ENCODE measurements at places on chromosomes 6 and 20.

DNA sequence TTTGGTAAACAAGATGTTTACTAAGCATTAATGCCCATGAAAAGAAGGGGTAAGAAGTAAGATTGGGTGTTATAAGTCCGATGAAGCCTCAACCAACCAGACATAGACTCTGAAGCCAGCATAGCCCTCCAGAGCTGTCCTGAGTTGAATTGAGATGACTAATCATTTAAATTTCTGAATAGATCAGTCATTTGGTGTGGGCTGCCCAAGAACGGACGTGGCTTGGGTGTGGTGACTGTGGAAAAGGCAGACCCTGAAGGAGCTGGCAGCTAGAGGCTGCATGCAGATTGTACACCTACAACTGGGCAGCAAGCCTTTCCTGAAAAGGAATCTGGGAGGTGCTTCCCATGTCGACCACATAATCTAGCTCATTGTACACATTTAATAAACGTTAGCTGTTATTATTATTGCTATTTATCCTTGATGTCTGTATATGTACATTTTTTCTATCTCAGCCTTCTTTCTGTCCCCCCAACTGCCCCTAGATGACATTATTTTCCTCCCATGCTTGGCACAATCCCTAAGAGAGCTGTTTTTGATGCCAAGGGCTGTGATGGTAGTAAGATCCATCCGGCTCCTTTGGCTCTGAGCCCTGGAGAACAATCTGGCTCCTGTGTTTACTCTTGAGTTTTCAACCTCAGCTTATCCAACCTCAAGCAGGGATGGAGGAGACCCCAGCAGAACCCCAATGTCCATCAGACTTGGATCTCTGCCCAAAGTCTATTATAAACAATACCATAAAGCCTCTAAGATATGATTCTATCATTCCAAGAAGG, 57.6 kb upstream of the JAG1 start:
- DNase-seq: no peak

DNA sequence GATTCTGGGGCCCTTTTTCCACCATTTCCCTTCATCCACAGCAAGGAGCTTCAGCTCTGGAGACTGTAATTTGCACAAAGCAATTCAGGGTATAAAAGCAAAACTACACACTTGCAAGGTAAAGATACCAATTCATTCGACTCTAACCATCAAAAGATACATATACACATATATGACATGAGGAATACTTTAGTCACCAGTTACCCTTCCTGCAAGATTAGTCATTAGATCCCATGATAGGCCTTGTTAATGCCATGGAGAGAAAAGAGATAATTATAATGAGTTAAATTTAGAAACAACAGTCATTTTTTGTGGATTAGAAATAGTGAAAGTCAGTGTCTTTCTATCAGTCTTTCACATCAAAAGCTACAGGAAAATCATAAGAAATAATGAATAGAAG, 204.2 kb downstream of the KCNQ5 start:
- DNase-seq: no peak

- peak; percentile 23 for DNase-seq
Observed at GRCh38 chr6:85923013-85923430, 280.3 kb upstream of the SYNCRIP start.

- DNase-seq: no peak
Observed at GRCh38 chr6:32126880-32127279, 1.2 kb downstream of the ATF6B start.

- peak; percentile 69 for DNase-seq
Observed at GRCh38 chr6:1554476-1555310, 55.0 kb upstream of the FOXC1 start.

DNA sequence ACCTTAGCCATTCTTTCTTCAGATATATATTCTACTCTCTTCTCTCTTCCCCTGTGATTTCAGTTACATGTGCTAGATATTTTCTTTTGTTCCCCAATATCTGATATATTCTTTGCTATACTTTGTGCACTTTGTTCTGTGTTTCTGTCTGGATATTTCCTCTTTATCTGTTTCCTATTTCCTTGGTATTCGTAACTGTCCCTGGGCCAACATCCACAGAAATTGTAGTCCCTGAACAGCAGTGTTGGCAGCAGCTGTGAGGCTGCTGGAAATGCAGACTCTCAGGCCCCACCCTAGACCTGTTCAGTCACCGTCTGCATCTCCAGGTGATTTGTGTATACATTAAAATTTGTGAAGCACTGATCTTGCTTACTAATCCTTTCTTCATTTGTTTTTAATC, 522.9 kb upstream of the SOX4 start:
- DNase-seq: no peak

GRCh38 chr20:56449459-56449858, 19.0 kb upstream of the RTF2 start:
- no peak for DNase-seq

DNA sequence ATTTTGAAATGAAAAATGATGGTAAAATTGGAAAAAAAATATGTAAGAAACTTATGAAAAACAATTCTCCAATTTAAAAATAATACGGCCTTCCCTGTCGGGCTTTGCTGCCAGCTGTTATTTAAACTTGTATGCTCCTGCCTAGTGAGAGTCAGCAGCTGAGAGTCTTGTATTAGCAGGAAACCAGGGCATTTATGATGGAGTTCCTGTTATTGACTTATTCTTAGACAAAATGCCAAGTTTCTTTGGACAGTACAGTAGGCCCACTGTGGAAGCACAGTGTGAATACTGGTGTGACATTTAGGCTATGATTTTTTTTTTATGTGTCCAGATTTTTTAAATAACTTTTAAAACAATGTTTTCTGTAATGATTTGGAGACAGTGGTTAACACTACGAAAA, 42.1 kb downstream of the GMDS start:
- DNase-seq: no peak

DNA sequence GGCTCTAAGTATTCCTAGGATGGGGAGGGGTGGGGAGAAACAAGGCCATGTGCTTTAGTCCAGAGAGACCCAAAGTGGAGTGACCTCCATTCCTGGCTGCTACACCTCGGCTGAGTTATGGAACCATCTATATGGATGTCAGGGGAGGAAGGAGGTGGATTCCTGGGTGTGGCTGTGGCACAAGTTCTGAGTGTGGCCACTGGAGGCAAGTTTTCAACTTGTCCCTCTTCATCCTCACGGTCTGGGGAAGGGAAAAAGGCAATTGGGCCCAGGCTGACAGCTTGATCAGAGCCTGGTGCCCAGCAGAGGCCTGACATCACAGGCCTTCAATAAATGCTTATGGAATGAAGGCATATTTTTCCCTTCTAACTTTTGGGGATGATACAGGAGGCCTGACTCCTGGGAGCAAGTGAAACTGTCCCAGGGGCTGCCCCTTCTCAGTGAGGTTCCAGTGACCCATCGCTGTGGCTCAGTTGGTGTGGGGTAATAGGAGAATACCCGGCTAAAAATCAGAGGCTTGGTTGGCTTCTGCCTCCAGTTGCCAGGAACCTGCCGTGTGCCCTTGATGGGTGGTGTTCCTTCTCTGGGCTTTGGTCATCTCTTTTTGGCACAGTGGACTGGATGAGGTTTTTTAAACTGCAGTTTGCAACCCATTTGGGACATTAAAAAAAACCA, 1.8 kb upstream of the ITPR3 start:
- no peak for DNase-seq

DNA sequence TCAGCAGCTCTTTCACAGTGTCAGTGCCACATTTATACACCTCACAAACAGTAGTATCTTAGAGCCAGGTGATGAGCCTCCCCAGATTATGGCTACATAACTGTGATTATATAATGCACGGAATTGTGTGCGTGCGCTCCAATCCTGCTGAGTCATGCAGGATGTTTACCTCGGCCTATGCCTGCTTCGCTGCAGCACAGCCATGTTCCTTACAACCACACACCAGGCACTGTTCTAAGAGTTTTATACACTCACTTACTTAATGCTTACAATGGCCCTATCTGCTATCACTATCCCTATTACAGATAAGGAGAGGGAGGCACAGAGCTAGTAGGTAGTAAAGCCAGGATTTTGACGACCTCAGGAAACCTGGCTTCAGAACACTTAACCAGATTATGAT, 7.3 kb downstream of the ZKSCAN3 start:
- DNase-seq: no peak

GRCh38 chr6:111122458-111123286, 35.4 kb downstream of the SLC16A10 start:
- DNase-seq: no peak

DNA sequence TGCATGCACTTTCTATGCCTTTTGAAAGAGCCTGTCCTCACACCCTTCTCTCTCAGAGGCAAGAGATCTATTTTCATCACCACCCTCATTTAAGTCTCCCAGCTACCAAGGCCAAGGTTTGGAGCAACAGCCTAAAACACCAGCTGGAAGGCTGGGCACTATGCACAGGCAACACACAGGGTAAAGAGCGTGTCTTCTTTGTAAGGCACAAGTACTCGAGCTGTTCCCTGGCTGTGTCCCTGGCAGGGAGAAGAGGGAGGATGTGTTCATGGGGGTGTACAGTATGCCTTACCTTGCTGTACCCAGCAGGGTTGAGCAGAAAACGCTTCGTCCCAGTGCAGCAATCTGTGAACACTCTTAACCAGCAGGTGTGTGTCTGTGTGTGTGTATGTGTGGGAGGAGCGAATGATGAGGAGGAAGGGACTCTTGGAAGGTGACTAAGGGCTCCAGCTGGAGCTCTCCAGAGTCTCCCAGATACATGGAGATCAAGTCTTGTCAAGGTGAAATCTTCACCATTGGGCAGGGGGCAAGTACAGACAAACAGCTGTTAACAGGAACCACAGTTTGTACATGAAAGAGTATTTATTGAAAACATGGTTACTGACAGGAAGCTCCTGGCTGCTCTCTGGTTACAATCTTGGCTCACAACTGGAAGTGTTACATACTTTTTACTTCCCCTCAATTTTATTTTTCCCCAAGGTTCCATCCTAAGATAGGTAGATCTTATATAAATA, 40.8 kb downstream of the ELMO2 start:
- no peak for DNase-seq

- no peak for DNase-seq
Observed at GRCh38 chr6:124879992-124880355, 82.3 kb upstream of the RNF217 start.

DNA sequence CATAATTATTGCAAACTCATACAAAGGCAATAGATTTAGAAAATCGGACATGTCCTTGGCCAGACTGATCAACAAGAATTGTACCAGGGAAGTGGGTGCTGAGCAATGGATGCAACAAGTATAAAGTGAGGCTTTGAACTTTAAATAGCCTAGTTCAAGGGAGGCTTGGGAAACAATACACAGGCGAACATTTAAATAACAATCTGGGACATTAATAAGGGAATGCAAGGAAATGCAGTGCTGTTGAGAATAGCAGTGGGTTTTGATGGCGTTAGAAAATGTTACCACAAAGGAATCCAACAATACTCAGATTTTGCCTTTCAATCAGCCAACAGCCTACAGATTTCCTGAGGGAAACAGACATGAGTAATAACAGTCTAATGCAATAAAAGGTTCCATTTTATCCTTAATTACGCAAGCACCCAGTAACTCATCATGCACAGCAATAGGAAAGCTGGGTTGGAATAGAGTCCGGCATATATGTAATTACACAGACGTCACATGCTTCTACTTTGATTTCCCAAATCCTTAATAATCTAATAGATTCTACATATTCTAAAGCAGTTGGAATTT, 134.6 kb downstream of the PHACTR1 start:
- no peak for DNase-seq

GRCh38 chr6:39140556-39141167, 25.7 kb upstream of the SAYSD1 start:
- DNase-seq: no peak

- DNase-seq: no peak
Observed at GRCh38 chr6:85096976-85097375, 332.6 kb upstream of the TBX18 start.

GRCh38 chr6:71929047-71929446, 42.7 kb downstream of the RIMS1 start:
- DNase-seq: no peak

- peak; percentile 69 for DNase-seq
Observed at GRCh38 chr6:41682056-41682477, 43.8 kb downstream of the MDFI start.

DNA sequence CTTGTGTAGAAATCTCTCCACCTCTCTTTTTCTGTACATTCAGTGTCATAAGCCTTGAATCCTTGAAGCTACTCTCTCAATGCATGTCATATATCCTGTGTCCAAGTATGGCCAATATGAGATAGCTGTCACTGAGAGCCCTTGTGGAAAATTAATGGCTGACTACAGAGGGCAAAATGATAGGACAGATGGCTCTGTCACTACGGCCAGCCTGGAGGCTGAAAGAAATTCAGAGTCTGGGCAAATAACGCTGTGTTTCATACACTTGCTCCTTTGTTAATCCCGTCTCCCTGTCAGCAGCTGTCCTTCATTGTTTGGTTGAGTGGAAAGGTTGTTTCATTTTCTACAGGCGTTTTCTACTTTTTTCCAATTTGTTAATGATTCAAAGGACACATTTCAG, 70.4 kb upstream of the VGLL2 start:
- no peak for DNase-seq

- DNase-seq: no peak
Observed at GRCh38 chr6:45075246-45075645, 252.9 kb upstream of the RUNX2 start.

DNA sequence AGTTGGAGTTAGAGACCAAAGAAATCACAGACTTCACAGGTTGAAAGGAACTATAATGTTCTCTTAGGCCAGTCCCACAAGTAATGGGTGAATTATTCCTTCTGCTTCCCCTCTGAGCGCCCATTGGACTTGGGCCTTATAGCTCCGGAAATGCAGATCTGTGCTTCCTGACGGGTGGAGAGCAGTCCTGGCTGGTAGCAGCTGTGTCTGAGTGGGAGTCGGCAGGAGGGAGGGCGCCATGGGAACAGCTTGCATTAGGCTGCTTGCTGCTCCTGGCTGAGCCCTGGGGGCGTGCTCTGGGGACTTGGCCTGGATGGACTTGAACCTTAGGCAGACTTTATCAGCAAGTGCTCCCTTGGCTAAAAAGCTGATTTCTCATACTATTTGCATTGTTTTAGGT, 18.4 kb upstream of the NUP153 start:
- DNase-seq: no peak

GRCh38 chr20:36377348-36378326, 71.5 kb downstream of the DLGAP4 start:
- DNase-seq: no peak

DNA sequence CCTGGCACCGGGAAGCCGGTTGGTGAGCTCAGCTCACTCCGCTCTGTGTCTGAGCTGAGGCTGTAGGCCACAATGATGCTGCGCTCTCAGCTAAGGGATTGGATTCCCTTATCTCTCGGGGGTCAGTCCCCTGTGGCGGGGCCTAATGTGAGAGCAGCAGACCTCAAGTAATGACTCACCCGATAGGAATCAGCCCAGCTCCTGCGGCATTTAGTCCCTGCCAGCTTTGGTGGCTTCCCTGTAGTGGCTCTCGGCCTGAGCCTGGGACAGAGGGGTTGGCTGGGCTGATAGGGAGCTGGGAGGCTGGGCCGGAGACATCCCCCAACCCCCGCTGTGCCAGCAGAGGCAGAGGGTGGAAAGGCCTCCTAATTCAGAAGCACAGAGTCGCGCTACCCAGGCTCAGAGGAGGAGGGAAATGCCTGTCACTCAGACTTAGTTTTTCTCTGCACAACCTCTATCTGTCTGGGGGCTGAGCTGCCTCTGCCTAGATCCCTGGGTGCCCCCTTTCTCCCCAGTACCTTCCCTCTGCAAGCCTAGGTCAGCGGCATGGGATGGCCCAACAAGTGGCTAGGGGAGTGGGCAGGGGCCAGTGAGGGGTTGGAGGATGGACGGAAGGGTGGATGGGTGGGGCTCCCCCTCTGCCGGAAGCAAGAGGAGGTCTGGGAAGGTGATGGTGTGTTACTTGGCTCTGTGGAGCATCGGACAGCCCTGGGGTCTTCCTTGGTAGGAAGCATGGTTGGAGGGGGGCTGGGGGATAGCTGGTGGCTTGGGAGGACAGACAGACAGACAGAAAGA, 92.2 kb downstream of the CDH22 start:
- no peak for DNase-seq

GRCh38 chr6:111874025-111874415, 768 bp upstream of the FYN start:
- peak; percentile 65 for DNase-seq
